ENCODE measurements at places on chromosomes 5 and 9. TPM values are rescaled to one million over a fixed set of nuclear protein-coding genes. Genes with fewer than 3 reads are reported as not detected.

The DBN1 gene
- total RNA-seq: 24.2 TPM

The TMEM252 gene
- total RNA-seq: not detected

DNA sequence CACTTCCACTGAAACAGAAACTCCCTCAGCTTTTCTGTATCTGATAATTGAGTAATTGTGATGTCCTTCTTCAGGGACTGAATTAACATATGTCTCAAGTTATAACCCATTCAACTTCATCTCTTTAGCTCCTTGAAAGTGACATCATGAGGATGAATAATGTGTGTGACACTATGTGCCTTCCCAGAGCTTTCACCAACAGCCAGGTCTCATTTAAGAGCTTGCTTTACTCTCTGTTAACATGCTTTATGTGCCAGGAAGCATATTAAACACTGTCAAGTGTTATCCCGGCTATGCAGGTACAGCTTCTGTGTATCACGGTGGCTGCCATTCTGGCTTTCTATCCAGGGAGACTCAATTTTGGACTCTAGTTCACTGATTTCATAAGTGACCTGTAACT lies 799.9 kb downstream of the CDH12 start:
- DNase-seq: no peak

DNA sequence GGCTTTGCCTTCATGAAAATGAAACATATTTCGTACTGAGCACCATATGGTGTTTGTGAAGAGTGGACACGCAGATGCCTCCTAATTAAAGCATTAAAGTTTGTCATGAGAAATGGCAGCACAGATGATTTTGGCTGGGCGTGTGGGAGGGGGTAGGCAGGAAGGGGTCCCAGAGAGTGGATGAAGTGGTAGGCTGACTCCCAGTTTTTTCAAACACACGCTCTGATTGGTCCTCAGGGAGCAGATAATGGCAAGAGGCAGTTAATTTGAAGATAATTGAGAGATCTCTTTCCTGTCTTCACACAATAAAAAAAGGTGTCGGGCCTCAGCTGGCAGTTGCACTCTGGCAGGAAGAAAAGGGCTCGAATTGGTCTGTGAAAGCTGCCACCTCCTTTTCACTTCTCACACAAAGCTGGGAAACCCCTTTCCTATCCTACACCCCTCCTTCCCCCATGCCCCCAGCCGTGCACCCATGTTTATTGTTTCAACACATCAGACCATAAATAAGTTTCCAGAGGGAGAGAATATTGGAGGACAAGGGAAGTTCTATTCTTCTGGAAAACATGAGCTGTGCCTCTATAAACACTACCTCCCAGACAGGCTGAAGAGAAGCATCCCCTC lies 429.6 kb downstream of the ARHGEF28 start:
- no peak for DNase-seq

DNA sequence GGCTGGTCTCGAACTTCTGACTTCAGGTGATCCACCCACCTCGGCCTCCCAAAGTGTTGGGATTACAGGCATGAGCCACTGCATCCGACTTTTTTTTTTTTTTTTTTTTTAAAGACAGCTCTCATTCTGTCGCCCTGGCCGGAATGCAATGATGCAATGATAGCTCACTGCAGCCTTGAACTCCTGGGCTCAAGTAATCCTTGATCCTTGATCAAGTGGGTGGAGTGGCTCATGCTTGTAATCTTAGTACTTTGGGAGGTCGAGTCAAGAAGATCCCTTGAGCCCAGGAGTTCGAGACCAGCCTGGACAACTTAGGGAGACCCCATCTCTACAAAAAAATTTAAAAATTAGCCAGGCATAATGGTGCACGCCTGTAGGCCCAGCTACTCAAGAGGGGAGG lies 8.1 kb downstream of the SEC24A start:
- DNase-seq: no peak
